ENCODE measurements at places on chromosomes 11 and 22.

GRCh38 chr11:13228572-13228971, 49.0 kb upstream of the BMAL1 start:
- DNase-seq, result no peak

DNA sequence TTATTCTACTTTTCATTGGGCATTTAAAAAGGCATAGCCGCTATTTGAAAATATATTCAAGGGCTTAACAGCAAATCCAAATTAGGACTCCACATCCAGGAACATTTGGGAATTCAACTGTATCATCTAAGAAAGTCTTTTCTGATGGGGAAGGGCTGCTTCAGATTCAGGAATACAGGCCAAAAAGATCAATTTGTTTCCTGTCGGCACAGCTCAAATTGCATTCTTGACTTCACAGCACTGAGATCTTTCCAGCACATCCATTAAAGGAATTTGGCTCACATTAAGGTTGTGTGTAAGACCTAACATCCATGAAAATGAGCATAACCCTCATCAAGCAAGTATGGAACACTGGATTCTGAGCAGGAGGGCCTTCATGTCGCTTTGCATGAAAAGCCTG, 1169.5 kb upstream of the CCDC90B start:
- DNase-seq, result no peak

- no peak for DNase-seq
These were observed 160.9 kb downstream of the ENTHD1 start for GRCh38 chr22:39732625-39733024.

DNA sequence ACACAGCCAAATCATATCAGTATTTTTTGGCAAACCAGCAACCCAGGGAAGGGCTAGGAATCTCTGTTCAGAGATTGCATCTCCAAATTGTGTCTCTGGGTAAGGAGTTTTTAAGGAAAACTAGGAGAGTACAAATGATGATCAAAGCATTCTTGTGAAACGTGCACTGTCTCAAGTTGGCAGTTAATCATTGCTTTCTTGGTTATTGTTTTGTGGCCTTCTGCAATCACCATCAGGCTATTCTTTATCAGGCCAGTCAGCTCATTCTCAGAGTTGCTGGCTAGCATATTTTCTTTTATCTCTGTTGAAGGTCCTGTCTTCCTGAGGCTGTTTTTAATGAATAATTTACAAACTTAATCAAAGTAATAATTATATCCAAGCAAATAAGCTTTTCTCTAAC, 129.1 kb upstream of the CCDC179 start:
- DNase-seq, result no peak

DNA sequence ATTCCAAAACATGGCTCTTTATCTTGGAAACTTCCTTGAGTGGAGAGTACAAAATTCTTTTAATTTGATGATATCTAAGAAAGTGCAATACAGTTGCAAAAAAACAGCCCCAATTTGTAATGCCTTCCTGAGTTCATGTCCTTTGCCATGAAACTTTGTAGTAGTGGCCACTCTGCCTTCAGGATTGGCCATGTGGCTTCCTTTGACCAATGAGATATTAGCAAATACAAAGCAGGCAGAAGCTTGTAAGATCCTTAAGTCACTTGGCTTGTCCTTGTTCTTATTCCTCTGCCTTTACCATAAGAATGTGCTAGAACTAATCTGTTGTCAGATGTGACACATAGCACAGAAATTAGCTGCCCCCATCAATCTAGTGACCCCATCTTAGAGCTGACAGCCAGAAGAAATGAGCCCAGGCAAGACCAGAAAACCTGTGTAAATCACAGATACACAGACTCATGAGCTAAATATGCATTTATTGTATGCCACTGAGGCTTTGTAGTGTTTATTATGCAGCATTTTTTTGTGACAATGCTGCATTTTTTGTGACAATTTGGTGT, 29.8 kb upstream of the BLID start:
- no peak for DNase-seq

- no peak for DNase-seq
These were observed 347.2 kb upstream of the B3GAT1 start for GRCh38 chr11:134759274-134759673.

- DNase-seq, result no peak
These were observed 23.4 kb upstream of the ADA2 start for GRCh38 chr22:17242641-17243040.
